ENCODE measurements at places on chromosomes 11 and 22.

- DNase-seq, result no peak
These were observed 120.3 kb downstream of the KCNQ1OT1 start for GRCh38 chr11:2579315-2580060.

DNA sequence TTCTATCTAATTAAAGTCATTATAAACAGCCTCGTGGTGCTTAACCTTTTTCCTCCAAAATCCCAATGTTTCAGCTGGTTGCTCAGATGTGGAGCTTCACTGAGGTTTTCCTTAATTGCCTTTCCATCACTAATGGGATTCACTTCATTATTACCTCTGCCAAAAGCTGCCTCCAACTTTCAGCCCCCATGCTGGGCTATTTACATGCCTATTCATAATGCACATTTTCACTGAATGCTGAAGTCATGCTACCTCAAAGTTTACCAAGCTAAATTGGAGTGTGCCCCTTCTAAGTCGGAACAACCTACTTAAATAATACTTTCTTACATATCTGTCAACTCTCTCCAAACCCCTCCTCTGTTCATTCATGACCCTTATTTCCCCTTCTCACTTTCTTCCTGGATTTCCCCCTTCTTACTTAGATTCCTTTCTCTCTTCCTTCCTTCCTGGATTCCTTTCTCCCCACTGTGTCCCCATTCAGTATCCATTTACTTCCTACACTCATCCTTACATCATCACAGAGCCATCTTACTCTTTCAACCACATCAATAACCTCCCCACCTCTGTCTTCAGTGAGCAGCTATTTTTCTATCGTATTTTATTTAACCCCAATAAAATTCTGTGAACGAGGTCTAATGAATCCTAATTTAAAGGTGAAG, 887.3 kb upstream of the TENM4 start:
- DNase-seq, result no peak

DNA sequence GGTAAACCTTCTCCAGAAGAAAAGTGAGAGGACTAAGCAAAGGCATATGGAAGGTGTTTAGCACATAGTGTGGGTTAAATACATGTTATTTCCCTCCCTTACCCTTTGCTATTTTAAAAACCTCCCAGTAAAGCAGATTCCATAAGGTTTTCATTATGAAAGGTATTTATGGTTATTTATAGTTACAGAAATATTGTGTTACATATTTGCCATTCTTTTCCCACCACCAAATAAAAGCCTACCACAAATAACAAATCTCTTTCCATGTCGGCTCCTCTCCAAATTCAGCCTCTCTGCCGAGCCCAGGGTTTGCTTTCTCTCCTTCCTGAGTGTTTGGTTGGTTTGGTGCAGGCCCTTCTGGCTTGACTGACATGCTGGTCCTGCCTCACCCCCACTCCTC, 64.4 kb downstream of the INSC start:
- no peak for DNase-seq

- no peak for DNase-seq
These were observed 403.4 kb upstream of the B3GAT1 start for GRCh38 chr11:134815404-134815803.

DNA sequence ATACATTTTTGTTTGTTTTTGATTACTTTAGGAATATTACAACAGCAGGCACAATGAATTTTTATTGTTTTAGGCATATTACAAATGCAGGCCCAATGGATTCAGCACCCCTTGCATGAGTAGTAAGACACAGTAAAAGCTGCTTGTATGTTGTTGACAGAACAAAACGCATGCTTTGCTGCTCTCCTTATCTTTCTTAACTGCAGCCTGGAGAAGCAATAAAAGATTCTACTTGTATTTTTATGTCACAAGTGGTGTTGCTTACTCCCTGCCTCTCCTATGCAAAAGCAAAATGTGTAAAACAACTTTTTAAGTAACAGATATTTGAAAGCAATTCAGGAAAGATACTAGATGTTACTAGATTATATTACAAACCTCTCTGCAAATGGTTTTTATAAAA, 73.9 kb downstream of the TRPC6 start:
- DNase-seq, result no peak

DNA sequence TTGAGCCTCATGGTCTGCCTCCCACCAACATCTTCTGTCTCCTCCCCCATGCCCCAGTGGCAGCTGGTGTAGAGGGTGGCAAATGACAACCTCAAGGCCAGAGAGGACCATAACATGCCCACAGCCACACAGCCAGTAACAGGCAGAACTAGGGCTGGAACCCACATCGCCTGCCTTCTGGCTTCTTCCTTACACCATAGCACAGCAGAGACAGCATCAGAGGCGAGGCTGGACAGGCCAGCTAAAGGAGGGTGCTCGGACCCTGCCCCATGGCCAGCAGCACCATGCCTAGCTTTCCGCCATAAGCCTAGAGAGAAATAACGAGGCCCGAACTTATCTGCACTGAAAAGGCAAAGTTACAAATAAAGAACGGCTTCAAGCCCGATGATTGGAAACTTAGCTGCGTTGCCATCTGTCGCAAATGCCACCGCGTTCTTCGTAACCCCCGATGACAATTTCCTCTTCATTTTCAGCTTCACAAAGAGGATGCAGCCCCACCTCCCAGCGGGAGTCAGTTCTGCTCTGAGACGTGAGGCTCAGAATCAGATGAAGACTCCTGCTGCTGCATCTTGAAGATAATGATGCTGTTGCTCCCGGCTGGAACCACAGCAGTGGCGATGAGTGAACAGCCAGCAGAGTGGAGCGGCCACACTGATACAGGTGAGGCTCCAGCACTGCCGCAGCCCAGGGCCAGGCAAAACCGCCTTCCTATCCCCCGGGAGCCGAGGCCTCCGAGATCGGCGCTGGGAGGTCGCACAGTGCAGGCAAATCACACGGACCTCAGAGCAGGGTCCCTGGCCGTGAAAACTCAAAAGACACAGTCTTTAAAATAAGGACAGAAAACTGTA, 73.8 kb upstream of the RTL6 start:
- DNase-seq, result no peak

DNA sequence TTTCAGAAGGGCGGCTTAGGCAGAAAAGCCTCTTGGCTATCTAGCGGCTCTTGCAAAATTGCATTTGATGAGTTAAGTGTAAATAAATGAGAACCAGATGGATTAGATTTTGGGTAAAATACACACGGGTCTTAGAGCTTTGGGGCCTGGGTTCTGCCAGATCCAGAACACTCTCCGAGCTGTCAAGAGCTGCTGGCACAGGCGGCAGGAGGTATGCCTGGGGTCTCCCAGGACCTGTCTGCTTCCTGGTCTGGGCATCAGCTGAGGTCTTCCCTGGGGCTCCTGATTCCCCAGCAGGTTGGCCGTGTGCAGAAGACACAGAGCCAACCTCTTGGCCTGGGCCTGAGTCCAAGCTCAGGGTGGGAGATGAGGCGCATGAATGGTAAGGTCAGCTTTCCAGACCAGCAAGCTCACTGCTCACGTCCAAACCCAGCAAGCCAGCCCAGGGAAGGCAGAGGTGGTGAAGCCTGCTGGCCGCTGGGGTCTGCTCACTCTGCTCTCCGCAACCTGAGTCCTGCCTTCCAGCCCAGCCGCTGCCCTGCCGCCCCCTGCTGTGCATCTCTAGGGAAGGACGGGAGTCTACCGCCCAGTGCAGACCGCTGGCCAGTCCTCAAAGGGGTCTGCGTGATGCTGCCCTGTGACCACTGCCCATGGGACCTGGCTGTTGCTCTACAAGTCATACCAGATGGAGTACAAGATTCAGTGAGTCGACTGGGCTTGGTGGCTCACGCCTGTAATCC, 44.9 kb downstream of the SCUBE1 start:
- no peak for DNase-seq

GRCh38 chr22:37808294-37808657, 542 bp downstream of the GCAT start:
- DNase-seq, result no peak

- no peak for DNase-seq
These were observed 46.2 kb downstream of the BLID start for GRCh38 chr11:122069707-122070360.

- no peak for DNase-seq
These were observed 69.1 kb upstream of the ADSL start for GRCh38 chr22:40276996-40277823.

DNA sequence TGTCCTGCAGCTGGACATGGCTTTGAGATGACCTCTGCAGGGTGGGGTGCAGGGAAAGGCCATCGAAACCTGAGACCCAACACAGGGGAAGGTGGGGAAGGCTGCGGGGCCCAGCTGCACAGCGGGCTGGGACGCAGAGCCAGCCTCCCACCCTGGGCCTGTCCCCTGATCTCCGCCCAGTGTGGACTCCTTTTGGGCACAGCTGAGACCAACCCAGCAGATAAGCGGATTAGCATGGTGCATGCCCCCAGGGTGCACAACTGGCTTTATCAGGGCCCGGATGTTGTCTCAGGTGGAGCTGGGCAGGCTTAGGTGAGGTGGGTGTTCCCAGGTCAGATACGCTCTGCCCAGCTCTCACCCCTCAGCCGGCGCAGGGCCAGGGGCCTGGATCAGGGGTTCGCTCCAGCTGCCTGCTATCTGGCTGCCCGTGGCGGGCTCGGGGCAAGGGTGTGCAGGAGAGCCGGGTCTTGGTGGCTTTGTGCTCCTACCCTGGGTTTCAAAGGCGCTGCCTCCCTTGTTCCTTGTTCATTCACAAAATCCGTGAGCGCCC, 28.1 kb upstream of the MUC5AC start:
- DNase-seq, result no peak

DNA sequence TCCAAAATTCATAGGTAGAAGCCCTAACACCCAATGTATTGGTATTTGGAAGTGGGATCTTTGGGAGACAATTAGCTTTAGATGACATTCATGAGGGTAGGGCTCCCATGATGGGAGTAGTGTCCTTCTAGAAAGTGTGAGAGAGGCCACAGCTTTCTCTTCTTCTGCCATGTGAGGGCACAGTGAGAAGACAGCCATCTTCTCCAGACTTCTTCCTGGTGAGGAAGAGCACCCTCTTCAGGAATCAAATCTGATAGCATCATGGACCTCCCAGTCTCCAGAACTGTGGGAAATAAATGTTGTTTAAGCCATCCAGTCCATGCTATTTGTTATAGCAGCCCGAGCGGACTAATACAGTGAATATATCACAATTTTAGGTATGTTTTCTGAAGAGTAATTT, 96.9 kb downstream of the CNTN5 start:
- no peak for DNase-seq

- no peak for DNase-seq
These were observed 30.5 kb upstream of the PPARA start for GRCh38 chr22:46119729-46120419.

- DNase-seq, result no peak
These were observed 11.1 kb downstream of the BACE1-AS start for GRCh38 chr11:117302228-117302627.

DNA sequence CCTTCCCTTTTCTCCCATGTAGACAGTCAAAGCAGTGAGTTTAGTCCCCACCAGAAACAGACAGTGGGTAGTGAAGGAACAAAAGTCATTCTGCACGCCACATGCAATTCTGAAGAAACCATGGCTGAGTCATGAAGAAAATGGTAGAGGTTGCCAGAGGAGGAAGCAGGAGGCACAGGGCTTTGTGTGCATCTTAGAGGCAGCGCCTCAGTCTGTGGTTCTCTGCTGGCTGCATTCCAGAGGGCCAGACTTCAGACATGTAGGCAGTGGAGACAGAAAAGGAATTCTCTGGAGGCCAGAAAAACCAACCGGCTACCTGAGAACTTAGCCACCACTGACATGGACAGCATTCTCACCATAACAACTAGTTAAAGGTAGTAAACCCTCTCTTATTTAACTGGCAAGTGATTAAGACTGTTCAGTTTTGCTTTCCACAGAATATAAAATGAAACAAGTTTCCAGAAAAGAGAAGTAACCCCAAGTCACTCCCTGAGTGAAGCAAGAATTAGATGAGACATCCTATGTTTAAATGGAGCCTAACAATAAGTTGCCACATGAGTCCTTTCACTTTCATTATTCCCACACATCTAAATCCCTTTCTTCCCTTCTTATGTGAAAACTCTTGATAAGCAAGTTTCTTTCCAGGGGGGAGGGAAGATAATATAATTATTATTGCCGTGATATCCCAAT, 556.1 kb downstream of the SOX6 start:
- DNase-seq, result no peak

GRCh38 chr22:31062566-31063230, 18.4 kb upstream of the SMTN start:
- no peak for DNase-seq

GRCh38 chr11:26584818-26585217, 12.8 kb upstream of the MUC15 start:
- no peak for DNase-seq

DNA sequence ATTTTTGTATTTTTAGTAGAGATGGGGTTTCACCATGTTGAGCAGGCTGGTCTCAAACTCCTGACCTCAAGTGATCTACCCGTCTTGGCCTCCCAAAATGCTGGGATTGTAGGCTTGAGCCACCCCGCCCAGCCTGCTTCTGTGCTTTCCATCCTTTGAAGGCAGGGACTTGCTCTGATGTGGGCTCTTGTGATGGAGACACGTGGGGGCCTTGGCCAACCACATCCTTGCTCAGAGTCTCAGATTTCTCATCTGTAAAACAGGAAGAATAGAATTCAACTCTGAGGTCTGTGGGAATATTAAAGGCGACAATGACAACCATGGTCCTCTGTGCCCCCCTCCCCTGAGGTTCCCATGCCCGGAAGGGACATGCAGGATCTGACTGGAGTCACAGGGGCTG, 3.8 kb upstream of the GGA1 start:
- DNase-seq, result no peak

GRCh38 chr22:45227645-45228400, 12.9 kb downstream of the KIAA0930 start:
- no peak for DNase-seq

GRCh38 chr11:94656968-94657367, 89.8 kb downstream of the PIWIL4 start:
- no peak for DNase-seq

GRCh38 chr22:44623771-44624510, 78.1 kb upstream of the PRR5 start:
- DNase-seq, result no peak

DNA sequence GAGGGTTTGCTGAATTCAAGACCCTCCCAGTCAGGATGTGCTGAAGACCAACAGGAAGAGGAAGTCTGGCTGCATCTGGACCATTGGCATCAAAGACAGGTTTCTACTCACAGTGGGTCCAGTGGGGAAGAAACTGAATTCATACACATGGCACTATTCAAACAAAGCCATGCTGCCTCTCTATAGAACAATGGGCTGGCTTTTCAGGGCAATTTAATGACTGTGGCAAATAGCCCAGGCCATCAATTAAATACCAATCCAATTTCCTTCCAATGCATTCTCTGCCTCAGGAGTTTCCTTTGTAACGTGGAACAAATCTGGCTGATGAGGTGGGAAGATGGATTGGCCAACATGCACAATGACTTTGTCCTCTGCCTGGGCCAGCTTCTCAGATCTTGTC, 98.6 kb downstream of the SEZ6L start:
- no peak for DNase-seq

GRCh38 chr22:32534252-32535235, 59.9 kb downstream of the FBXO7 start:
- no peak for DNase-seq

DNA sequence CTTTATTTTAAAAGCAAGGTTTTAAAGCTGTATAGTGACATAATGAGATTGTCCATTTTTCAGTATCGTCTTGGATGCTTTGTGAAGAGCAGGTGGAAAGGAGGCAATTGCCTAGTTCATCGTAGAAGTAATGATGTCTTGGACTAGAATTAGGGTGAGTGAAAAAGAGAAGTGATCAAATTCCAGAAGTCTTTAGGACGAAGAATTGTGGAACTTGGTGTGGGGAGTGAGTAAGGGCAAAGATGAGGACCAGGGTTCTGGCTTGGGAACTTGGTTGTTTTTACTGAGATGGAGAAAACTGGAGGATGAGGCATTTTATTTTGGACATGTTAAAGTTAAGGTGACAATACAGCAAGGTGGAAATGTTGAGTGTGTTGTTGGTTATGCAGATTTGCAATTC, 1.2 kb downstream of the ILK start:
- DNase-seq, result no peak
